ENCODE measurements at places on chromosomes 7 and 10.
A peak's percentile ranks its signal among the peaks of the same experiment; 100 is the strongest.

GRCh38 chr7:129311429-129311828 is 86.6 kb downstream of the AHCYL2 start:
- DNase-seq, result no peak

DNA sequence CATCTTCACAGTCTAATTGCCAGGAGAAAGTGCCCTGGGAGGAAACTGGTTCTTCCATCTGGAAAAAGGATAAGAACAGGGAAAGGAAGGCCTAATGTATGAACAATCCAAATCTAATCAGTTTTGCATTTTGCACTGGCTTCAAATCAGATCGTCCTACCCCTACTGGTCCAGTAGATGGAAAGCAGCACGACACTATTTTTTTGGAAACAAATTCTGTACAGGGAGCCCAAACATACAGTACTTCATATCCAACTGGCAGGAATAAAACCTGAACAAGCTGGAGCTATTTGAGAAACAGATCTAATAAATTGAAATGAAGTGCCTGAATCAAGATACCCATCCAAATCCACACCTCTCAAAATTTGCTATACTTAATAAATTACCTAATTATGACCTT is 36.5 kb downstream of the ETV1 start:
- no peak for DNase-seq

DNA sequence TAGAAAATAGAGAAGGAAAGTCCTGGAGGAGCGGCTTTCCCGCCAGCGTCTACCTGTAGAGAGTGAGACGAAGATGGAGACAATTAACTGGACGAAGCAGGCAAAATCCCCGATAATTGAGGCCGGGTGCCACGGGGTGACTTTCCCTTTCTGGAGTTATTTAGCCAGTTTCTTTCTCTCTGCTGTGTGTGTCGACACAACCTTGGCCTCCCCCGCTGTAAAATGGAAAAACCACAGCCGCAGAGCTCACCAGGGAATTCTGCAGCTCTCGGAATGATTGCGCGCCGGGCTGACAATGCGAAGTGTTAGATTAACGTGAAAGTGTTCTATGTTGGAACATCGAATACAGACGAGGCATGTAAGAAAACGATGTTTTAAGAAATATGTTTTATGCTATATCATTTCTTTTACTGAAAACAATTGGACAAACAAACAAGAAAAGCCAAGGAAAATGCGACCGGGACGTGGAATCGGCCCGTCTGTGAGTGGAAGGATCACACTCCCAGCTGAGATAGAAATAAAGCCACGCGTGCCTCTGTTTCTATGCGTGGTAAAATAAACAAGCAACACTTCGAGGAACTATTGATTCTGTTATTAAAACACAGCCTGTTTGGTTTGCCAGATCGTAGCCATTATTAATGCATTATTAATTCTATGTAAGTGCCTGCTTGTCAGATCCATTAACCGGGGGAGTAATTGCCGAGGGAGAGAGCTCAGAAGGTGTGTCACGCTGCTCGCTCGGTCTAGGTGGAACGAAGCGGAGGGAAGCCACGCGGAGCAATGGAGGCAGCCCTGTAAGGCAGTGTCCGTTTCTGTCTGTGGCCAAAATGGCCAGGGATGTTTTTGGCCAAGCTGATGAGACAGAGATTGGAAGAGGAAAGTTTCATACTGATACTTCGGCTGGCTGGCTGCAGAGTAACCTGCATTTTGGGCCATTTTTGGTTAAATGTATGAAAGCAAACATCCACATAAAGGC is 129.4 kb downstream of the DNAJB6 start:
- no peak for DNase-seq

GRCh38 chr7:121872831-121873288 is at the start of gene PTPRZ1:
Gene PTPRZ1, plus strand, starts transcription at chr7:121873161. Its CDS starts 339 bp downstream, at chr7:121873500.
- no peak for DNase-seq

DNA sequence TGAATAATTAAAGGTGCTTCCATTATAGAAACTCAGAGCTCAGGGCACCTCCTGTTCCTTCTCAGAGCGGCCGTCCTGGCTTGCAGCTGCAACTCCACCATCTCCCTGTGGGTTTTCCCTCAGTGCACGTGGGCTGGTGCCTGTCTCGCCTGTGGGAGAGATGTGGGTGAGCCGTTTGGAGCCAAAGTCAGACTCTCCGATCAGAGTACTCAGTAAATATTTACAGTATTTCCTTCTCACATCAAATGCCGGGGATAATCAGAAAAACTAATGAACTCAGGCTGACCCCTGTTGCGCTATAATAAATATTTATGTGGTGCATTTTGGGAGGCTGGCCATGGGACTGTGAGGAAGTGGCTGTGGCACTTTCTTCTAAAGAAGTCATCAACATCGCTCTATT is 155.8 kb upstream of the HABP2 start:
- no peak for DNase-seq

DNA sequence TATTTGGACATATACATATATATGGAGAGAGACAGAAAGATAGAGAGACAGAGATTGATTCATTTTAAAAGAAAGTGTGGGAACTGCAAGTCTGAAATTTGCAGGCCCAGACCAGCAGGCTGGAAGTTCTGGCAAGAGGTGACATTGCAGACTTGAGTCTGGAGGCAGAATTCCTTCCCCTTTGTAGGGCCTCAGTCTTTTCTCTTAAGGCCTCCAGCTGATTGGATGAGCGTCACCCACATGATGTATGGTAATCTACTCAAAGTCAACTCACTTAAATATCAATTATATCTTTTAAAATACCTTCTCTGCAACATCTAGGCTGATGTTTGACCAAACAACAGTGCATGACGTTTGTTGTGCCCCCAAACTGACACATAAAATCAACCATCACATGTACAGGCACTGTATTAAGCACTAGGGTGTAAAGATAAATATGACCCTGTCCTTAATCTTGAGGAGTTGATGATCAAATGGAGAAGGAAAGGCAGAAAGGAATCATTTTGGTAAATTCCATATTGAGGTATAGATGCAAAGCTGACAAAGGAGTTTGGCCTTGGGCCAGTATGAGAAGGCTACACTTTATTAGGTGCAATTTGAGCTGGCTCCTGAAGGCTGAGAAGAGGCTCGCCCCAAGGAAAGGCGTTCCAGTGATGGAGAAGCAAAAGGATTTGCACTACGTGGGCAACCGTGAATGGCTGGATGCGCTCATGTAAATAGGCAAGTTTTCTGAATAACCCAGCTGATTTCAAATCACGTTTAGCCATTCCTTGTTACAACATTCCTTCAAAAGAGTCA is 52.6 kb downstream of the BPGM start:
- DNase-seq, result no peak

- no peak for DNase-seq
Observed at GRCh38 chr10:59692113-59692512, 17.5 kb downstream of the SLC16A9 start.

DNA sequence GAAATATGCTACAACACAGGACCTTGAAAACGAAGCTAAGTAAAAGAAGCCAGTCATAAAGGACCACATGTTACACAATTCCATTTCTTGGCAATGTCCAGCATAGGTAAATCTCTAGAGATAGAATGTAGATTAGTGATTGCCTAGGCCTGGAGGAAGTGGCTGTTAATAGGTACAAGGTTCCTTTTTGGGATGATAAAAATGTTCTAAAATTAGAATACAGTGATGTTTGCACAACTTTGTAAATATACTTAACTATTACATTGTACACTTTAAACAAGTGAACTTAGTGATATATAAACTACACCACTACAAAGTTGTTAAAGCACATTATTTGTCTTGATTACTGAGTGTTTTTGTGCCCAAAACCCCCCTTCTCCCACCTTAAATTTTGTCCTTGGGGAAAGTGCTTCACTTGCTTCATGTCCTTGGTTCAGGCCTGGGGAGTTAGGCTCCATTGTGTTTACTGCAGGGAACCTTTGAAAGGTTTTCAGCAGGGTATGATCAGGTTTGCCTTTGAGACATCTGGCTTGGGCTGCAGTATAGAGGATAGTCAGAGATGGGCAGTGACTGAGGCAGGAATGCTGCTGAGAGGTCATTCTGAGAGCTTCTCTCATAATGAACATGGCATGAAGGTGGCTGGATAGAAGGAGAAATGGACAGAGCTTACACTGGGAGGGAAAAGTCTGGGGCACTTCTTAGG is 1052.6 kb downstream of the REEP3 start:
- DNase-seq, result no peak

- no peak for DNase-seq
Observed at GRCh38 chr7:95907337-95907736, 135.0 kb downstream of the DYNC1I1 start.

DNA sequence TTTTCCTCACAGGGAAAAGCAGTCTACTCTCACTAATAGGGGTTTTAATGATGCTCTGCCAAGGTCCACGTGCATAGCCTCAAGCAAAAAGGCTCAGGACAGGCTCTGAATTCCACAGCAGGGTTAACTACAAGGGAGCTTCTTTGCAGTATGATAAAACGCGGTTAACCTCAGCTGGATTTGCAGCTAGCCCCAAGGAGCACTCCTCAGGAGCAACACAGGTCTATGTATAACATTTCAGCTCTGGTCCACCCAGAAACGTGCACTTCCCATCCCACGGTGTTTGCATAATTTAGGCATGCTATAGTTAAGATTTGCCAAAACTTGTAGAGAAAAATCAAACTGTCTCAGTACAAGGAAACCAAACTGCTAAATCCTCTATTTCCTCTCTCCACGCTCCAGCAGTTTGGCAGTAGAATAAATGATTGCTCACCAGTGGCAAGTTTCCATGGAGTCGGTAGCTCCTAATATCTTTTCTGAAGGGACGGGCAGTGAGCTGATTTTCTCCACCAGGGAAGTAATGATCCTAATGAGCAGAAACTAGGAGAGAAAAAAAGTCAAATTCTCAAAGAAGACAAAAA is 13.1 kb upstream of the ASB4 start:
- DNase-seq, result no peak

DNA sequence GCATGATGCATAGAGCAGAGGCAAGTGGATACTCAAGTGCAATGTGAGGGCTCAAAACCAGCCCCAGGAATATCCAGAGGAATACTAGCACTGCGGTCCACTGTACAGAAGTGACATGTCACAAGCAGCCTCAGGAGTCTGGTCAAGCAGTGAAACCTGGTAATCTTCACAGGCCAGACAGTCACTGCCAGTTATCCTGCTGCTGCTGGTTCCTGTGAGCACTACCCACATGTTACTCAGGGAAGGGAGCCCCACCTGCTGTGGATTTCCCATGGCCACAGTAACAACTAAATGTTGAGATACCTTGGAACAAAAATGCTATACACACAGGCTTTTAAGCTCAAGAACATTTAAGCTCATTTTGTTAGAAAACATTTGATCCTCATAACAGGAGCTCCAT is 103.0 kb downstream of the RNF133 start:
- peak; percentile 0 for DNase-seq

DNA sequence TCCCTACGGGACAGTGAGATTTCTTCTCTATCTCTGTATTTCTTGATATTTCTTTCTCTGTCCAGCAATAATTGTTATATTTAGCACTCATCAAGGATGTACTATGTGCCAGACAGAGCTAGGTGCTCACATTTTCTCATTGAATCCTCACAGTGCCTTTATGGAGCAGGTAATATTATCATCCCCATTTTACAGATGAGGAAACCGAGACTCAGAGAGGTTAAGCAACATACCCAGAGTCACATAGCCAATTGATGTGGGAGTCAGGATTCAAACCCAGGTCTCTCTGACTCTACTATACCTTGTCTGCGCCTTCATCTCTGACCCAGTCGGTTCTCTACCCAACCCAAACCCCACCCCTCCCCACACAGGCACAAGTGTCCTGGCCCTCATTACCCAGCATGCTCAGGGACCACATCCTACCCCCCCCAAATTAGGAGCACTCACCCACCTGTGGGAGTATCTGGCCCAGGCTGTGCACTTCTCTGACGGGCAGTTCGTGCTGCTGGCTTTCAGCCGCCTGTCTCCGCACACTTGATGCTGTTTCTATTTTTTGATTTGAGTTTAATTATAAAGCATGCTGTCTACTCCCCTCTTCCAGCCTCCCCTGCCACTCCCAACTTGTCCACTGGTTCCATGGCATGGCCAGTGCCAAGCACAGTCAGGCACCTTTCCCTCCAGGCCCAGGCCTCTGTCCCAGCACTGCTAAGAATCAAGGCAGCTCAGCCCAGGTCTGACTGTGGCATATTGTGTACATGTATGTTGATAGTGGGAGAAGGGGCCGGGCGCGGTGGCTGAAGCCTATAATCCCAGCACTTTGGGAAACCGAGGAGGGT is 9.8 kb upstream of the SAMD8 start:
- DNase-seq, result no peak

DNA sequence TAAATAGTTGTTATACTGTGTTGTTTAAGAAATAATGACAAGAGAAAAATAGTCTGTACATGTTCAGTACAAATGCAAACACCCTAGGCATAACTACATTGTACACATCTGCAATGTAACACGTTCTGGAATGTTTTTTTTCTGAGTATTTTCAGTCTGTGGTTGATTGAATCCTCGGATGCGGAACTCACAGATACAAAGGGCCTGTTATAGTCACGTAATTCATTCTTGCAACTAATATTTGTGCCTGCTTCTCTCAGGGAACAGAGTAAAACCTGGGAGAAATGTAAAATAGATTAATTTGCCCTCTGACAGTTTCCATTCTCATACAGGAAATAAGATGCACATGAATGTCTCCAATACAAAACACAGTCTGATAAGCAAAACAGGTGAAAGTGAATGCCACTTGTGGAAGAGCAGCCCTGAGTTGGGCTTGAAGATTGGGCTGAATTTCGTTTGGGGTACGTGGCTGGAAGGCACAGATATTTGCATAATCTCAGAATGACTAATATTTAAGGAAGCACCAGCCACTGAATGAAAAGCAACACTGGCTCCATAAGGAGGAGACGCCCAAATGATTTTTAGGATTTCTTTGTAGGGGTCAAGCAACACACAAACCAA is 19.1 kb downstream of the DENND2A start:
- no peak for DNase-seq

- DNase-seq, result peak; percentile 84
Observed at GRCh38 chr7:100582041-100582579, 3.8 kb downstream of the LRCH4 start.

DNA sequence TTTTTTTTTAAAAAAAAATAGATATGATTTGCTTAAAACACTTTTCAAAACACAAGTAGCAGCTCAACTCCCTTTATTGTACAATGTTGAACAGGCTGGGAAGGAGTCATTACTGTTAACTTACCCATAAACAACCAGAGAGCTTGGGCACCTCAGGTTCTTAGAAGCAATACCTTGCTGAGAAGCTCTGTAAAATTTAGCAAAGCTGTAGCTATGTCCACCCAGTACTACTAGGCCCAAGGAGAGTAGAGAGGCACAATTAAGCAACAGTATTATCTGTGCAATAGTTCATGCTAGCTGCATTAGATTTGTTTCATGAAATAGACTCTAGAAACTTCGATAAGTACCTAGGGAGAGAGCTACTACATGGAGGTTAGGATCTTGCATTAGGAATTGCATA is 32.0 kb downstream of the SEMA3A start:
- no peak for DNase-seq

DNA sequence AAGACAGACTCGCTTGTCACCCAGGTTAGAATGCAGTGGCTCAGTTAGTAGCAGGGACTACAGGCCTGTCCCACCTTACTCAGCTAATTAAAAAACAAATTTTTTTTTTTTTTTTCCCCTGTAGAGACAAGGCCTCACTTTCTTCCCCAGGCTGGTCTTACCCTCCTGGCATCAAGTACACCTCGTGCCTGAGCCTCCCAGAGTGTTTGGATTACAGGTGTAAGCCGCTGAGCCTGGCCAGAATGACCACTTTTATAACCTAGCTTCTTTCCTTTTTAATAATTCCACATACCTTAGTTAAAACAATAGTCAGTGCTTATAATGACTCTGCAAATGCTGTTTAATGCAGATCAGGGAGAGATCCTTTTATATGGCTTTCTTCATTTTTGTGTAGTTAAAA is 31.3 kb downstream of the RSBN1L start:
- no peak for DNase-seq

GRCh38 chr7:137423321-137423720 is 79.8 kb upstream of the PTN start:
- no peak for DNase-seq
